ENCODE measurements at places on chromosomes 6 and 20. TPM values are rescaled to one million over a fixed set of nuclear protein-coding genes. Genes with fewer than 3 reads are reported as not detected.
A peak's percentile ranks its signal among the peaks of the same experiment; 100 is the strongest.

- no peaks in the 10 kb centered on the region for H3K27me3 ChIP-seq
- peaks cover 13% of the 10 kb centered on the region for H3K4me1 ChIP-seq
- DNase-seq = no peak
- no peak overlapping the region for H3K27ac ChIP-seq
- H3K4me3 ChIP-seq = no peak overlapping the region
Measured at GRCh38 chr6:146948790-146949342, 255.4 kb upstream of the STXBP5 start.

DNA sequence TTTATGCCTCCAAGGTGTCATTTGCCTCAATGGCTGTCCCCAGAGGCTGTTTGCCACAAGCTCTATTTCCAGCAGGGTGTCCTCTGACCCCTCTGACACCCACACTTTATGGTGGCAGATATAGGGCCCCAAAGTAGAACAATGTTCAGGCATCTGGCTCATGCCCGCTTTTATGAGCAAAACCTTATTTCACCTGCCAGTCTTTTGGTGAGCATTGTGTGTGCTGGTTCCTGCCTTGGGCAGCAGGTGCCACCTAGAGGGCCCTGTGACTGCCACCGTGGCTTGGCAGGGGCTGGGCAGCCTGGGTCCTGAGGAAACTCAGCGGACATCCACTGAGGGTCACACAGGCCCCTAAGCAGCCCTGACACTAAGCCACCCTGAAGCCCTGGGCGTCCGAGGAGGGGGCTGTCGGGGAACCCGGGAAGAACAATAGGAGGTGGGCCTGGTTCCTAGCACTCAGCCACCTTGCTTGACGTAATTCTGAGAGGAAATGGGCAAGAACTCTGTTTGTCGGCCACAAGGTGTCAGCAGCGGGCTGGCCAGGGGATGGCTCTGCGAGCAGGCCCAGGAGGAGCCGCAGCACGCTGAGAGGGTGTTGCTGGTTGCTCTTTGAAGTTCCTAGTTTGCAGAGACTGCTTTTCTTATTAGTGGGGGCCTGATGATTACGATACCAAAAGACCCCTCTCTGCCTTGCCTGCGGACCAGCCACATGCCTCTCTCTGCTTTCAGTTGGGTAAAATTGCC is 148.9 kb downstream of the SCML4 start:
- no peak overlapping the region for H3K4me3 ChIP-seq
- no peaks in the 10 kb centered on the region for H3K36me3 ChIP-seq
- H3K4me1 ChIP-seq = peaks cover 21% of the 10 kb centered on the region
- H3K27me3 ChIP-seq = peaks cover 2% of the 10 kb centered on the region
- DNase-seq = peak; percentile 89

DNA sequence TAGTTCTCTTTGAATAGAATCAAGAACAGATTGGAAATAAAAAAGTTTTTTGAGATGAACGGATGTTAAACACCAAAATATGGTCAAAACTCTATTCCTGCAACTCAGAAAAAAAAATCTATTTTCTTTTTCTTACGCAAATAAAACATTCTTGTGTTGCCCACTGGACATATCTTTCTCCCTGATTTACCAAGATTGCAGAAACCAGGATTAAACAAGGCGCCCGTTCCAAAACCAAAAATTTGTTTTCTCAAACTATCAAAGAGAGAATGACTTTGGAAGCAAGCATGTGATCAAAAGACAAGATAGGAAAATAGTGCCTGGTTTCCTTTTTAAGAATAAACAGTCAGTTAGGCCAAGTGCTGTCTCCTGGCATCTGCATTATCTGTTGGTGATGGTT is 273.1 kb downstream of the CLIC5 start:
- peaks cover 38% of the 10 kb centered on the region for H3K4me1 ChIP-seq
- no peak overlapping the region for H3K27ac ChIP-seq
- peaks cover 3% of the 10 kb centered on the region for H3K36me3 ChIP-seq
- DNase-seq = no peak

DNA sequence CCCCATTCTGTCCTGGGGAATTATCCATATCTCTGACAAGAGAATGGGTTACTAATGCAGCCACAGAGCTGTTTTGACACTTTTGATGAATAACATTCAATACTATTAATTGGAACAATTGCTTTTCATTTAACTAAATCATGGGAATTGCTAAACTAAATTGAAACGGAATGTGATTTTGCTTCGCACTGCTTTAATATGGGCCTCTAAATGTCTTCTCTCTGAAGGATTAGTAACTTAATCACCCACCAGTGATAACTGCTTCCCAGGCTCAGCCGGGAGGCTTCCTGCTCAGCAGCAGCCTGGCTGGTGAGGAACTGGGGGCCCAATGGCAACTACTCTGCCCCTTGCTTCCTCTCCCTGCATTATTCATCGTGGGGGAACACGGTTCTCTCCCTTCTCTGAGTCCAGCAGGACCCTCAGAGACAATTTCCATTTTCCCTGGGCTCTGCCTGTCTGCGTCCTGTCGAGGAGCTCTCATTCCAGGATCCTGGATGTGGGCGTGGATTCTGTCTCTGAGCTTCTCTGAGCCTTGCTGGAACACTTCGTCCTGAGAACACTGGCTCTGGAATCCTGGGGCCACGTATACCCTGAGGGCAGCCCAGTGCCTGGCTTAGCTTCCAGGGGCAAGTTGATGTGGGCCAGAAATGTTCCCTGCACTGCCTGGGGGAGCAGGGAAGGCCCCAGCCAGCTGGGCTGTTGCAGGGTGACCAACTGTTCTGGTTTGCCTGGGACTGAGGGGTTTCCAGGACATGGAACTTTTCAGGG is 308.9 kb downstream of the DHX35 start:
- no peaks in the 10 kb centered on the region for H3K36me3 ChIP-seq
- H3K4me1 ChIP-seq = no peaks in the 10 kb centered on the region
- no peak overlapping the region for H3K4me3 ChIP-seq
- no peak for DNase-seq
- H3K27ac ChIP-seq = no peak overlapping the region

DNA sequence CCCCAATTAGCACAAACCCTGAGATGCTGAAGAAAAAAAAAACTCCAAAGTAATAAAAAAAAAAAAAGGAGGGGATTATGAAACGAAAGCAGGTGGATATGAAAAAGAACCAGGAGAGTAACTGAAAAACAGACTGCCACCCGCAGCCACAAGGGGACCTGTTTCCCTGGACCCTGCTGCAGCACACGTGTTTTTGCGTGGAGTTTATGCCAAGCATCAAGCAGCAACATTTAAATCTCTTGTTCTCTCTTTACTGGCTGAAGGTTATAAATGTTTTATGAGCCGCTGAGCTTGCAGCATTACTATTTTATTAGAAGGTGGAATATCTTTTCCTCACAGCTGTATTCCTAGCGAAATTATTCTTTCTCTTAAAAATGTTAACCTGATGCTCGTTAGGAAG is 131.6 kb upstream of the OLIG3 start:
- no peak overlapping the region for H3K4me3 ChIP-seq
- peaks cover 33% of the 10 kb centered on the region for H3K27me3 ChIP-seq
- no peak overlapping the region for H3K27ac ChIP-seq

GRCh38 chr20:32963176-32963575 is 41.1 kb downstream of the SUN5 start:
- no peaks in the 10 kb centered on the region for H3K27me3 ChIP-seq
- no peak overlapping the region for H3K27ac ChIP-seq
- H3K36me3 ChIP-seq = peaks cover 1% of the 10 kb centered on the region
- H3K4me3 ChIP-seq = no peak overlapping the region
- H3K4me1 ChIP-seq = peaks cover 32% of the 10 kb centered on the region

DNA sequence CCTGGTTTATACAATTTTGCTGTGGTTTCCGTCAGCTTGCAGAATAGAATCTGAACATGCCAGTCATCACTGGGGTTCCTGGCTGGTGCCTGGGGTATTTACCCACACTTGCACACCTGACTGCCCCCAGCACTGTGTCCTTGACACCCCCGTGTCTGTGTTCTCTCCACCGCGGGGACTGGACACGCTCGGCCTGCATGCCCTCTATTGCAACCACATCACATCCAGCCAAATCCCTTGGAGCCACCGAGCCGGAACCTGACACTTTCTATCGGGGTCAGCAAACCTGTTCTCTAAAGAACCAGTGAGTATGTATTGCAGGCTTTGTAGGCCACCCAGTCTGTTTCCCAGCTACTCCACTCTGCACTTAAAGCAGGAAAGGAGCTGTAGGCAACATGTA is 527.5 kb downstream of the PRKN start:
- H3K4me1 ChIP-seq = no peaks in the 10 kb centered on the region
- H3K36me3 ChIP-seq = no peaks in the 10 kb centered on the region
- no peak overlapping the region for H3K4me3 ChIP-seq
- no peak for DNase-seq
- no peak overlapping the region for H3K27ac ChIP-seq

DNA sequence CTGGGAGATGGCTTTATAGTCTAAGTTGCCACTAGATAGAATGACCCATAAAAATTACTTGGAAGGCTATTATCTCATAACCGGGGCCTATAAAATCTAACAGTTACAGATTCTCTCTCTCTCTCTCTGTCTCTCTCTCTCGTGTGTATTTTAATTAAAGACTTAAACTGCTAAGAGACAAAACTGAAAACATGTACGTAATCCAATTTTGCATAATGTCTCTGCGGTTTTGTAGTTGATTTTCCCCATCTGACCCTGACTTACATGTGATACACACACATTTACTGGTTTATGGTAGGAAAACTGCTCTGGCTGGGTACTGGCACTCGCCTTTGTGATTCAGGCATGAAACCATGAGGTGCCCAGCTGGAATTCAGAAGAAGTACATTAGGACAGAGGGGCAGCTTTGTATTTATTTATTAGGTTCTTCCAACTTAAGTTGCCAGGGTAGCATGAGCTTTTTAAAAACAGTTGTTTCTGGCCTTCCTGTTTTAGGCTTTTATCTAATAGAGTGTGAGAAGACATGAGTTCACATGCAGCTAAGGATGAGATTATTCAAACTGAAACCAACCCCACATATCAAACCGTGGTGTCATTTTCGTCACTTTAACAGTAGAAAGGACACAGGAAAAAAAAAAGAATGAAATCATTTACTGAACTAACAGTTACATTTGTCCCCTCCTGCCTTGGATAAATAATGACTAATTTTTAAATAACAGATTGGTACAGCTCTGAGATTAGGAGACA is 182.5 kb downstream of the GMPR start:
- DNase-seq = peak; percentile 49
- peak overlapping the region; percentile 99 for H3K27ac ChIP-seq
- H3K36me3 ChIP-seq = peaks cover 13% of the 10 kb centered on the region
- H3K4me1 ChIP-seq = peaks cover 55% of the 10 kb centered on the region

DNA sequence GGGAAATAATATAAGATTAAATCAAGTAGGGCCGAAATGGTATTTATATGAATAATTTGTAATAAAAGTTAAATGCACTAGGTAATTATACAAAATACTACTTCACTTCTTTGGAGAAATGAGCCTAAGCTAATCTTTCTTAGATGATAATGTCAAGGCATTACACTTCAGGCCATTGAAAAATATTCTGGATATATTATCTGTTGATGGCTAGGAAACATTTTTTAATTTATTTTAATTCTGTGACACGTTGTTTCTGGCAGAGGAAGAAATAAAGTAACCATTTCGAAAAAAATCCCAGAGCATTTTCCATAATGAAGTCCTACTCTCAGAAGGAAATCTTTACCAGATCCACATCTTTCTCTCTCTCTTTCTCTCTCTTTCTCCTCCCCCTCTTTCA is 133.9 kb downstream of the MMUT start:
- no peak for DNase-seq
- no peaks in the 10 kb centered on the region for H3K4me1 ChIP-seq
- no peaks in the 10 kb centered on the region for H3K27me3 ChIP-seq
- H3K4me3 ChIP-seq = no peak overlapping the region
- no peak overlapping the region for H3K27ac ChIP-seq

DNA sequence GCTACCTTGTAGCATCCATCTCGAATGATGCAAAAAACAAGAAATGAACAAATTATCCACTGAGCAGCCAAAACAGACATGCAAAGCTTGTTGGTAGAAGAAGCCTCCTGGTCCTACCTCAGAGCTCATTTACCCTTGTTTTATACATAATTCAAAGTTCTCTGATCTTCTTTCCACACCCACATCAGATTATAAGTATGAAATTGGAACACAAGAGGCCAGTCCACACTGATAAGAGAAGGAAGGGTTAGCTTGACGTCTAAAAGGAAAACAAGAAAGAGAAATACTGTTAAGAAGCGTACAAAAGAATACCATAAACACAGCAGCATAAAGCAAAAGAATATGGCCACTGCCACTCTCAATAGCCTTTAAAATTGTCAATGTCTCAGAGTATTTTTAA is 49.7 kb downstream of the FAM83B start:
- DNase-seq = no peak
- H3K4me1 ChIP-seq = no peaks in the 10 kb centered on the region
- no peak overlapping the region for H3K4me3 ChIP-seq
- H3K36me3 ChIP-seq = no peaks in the 10 kb centered on the region
- no peaks in the 10 kb centered on the region for H3K27me3 ChIP-seq
- no peak overlapping the region for H3K27ac ChIP-seq

GRCh38 chr6:42158631-42159030 is 14.5 kb upstream of the GUCA1A start:
- H3K27me3 ChIP-seq = peaks cover 14% of the 10 kb centered on the region
- no peak overlapping the region for H3K27ac ChIP-seq

- peaks cover 6% of the 10 kb centered on the region for H3K27me3 ChIP-seq
- DNase-seq = no peak
- H3K4me3 ChIP-seq = no peak overlapping the region
- no peaks in the 10 kb centered on the region for H3K4me1 ChIP-seq
- no peaks in the 10 kb centered on the region for H3K36me3 ChIP-seq
Measured at GRCh38 chr6:165653196-165653595, 9.8 kb downstream of the PDE10A start.

DNA sequence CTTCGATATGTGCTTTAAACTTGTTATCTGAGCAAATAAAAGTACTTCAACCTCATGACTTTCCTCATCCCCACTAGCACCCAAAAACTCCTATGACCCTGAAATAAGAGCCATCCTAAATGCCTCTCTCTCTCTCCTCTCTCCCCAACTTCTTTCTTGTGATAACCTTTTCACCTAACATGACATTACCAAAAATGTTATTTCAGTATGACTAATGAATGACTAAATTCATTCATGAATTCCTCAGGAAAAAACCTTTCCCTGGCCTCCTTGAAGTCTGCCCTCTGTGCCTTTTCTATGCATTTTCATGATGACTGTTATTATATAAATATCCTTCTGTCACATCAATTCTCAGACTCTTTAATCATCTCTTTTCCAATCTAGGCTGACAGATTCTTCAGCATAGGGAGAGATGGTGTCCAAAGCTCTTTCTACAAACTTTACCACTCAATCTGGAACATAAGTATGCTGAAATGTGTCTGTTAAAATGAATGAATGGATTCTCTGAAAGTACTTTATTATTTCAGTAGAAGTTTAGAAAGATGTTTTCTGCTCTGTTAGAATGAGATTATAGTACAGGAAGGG is 114.3 kb upstream of the GGTLC1 start:
- peaks cover 14% of the 10 kb centered on the region for H3K4me1 ChIP-seq
- H3K27me3 ChIP-seq = peaks cover 14% of the 10 kb centered on the region
- H3K4me3 ChIP-seq = no peak overlapping the region
- no peak overlapping the region for H3K27ac ChIP-seq
- H3K36me3 ChIP-seq = no peaks in the 10 kb centered on the region

RAB23 gene
- 3.5 TPM for total RNA-seq

METTL24 gene
- total RNA-seq = not detected

MOXD1 gene
- not detected for total RNA-seq

Measured in activated CD4-positive, alpha-beta memory T cell treated with anti-CD3 and anti-CD28 coated beads, Interleukin-2, amount 10 ng/mL, durations not matched to agents 7 days and 5 days (primary cell).